ENCODE measurements at places on chromosomes 1 and 21. TPM values are rescaled to one million over a fixed set of nuclear protein-coding genes. Genes with fewer than 3 reads are reported as not detected.

ENAH gene
- total RNA-seq = 181 TPM

DNA sequence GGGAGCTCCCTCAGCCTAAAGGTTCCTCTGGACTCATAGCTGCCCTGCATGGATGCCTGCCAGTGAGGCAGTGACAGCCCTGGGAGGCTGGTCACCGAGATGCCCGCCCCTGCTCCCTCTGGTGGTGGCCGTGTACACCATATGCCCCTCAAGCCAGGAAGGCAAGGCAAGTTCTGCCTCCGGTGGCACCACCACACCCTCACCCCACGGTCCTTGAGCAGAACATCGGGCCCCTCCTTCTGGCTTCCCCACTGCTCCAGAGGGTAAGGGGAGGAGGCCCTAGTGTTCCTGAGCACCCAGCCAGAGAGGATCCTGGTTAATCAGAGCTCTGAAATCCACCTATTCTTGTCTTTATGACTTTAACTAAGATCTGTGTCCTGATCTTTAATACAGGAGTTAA, 1.5 kb upstream of the S100A14 start:
- DNase-seq = peak; percentile 49

DNA sequence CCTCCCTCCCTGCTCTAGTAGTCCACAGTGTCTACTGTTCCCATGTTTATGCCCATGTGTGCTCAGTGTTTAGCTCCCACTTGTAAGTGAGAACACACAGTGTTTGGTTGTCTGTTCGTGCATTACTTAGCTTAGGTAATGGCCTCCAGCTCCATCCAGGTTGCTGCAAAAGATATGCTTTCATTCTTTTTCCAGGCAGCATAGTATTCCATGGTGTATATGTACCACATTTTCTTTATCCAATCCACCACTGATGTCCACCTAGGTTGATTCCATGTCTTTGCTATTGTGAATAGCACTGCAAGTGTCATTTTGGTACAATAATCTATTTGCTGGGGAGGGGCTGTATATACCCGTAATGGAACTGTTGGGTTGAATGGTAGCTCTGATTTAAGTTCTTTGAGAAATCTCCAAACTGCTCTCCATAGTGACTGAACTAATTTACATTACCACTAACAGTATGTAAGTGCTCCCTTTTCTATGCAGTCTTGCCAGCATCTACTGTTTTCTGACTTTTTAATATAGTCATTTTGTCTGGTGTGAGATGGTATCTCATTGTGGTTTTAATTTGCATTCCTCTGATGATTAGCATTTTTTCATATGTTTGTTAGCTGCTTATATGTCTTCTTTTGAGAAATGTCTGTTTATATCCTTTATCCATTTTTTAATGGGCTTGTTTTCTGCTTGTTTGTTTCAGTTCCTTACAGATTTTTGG, 191.9 kb upstream of the DMRTA2 start:
- DNase-seq = no peak

- DNase-seq = no peak
These were observed 30.0 kb upstream of the SDE2 start for GRCh38 chr1:226029093-226029496.

All from neural crest cell (in vitro differentiated cells).